ENCODE measurements at places on chromosomes 13 and 19.

- DNase-seq: no peak
These were observed 1707.6 kb upstream of the SLC10A2 start for GRCh38 chr13:104773775-104774174.

GRCh38 chr13:34108410-34108809 lies 290.5 kb downstream of the RFC3 start:
- no peak for DNase-seq

DNA sequence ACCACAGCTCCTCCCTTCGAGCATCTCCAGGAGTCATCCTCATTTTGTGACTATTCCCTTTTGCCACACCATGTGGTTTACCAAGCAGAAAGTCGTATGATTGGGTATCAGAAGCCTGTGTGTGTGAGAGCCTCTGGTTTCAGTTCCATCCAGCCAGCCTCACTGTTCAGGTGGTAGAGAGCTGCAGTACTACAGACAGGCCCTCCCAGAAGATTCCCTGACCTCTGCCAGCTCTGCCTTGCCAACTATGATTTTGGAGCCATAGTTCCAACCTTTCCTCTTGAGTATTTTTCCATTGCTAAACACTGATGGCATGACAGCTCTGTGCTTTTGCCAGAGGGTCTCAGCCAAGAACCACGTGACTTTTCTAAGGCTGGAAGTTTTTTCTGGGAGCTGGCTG lies 82.5 kb downstream of the DHRS12 start:
- no peak for DNase-seq

GRCh38 chr13:33744589-33745369 lies 73.2 kb upstream of the RFC3 start:
- no peak for DNase-seq

DNA sequence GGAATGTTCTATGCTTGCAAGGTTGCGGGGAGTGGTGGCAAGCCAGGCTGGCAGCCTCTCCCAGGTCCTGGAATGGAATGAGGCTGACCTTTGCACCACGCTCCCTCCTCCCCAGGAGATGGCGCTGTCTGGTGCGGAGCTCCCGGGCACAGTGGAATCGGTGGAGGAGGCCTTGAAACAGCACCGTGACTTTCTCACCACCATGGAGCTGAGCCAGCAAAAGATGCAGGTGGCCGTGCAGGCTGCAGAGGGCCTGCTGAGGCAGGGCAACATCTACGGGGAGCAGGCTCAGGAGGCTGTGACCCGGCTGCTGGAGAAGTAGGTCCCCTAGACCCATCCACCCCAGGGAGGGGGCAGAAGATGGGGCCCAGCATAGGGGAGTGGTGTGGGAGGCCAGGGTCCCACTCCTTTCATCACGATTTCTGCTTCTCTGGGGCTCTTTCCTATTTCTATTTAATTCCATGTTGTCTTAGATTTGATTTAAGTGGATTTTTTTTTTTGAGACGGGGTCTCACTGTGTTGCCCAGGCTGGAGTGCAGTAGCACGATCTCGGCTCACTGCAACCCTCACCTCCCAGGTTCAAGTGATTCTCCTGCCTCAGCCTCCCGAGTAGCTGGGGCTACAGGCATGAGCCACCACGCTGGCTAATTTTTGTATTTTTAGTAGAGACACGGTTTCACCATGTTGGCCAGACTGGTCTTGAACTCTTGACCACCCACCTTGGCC lies 53.2 kb upstream of the SHKBP1 start:
- DNase-seq: peak; percentile 12

DNA sequence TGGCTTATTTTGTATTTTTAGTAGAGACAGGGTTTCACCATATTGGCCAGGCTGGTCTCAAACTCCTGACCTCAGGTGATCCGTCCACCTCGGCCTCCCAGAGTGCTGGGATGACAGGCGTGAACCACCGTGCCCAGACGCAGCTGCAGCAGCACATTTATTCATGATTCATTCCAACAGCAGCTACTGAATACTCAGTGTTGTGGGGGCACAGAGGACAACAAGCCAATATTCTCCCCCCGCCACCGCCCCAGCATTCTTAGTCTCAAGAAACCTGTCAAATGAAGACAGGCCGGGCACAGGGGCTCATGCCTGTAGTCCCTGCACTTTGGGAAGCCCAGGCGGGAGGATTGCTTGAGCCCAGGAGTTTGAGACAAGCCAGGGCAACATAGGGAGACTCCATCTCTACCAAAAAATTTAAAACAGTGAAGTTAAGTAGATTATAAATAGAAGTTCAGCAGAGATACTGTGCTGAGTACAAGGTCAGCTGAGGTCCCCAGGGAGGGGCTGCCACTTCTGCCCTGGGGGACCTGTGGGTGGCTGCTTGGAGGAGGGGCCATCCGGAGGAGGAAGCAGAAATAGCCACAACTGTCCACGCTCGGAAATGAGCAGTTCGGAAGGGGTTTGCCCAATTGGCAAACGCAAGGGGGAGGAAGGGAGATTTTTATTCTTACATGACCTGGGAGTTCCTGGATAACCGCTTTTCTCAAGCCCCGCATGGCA lies 4.3 kb downstream of the DOT1L start:
- no peak for DNase-seq

DNA sequence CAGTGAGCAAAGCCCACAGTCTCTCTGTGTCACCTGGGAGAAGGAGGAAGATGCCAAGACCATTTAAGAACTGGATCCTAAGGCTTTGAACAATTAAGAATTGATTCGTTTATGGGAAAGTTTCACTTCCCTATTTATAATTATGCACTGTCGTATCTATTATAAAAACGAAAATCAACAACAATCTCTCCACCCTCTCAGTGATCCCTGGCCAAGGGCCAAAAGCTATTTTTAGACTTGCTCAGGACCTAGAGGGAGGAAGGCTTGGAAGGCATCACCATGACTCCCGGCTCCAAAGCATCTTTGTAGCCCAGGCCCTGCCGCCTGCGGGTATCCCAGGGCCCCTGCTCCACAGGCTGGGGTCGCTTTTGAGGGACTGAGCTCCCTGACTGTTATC lies 1.3 kb downstream of the RHPN2 start:
- DNase-seq: no peak

GRCh38 chr19:34363094-34363493 lies 1.9 kb upstream of the GPI start:
- no peak for DNase-seq

- DNase-seq: no peak
These were observed 74.2 kb downstream of the RASA3 start for GRCh38 chr13:114058051-114058867.

DNA sequence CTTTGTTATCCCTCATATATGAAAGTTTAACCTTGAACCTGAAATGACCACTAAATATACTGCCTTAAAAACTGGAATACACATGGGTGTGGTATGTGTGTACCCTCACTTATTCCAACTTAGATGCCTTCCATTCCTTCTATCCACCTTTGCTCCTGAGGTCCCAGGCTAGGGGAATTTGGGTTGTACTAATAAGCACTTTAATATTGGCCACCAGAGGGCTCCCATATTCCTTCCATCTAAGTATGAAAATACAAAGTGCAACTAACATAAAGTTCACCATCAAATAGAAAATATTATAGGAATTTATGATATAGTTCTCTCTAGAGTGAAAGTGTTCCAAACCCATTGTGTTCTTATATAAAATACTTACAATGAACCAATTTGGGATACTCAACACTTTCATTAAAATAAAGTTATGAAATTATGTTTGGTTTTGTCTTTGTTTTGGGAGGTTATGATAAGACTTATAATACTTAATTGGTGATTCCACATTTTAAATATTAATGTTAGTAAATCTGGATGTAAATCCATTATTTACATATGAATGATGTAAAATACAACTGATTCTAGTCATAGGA lies 62.3 kb downstream of the ITGBL1 start:
- no peak for DNase-seq

DNA sequence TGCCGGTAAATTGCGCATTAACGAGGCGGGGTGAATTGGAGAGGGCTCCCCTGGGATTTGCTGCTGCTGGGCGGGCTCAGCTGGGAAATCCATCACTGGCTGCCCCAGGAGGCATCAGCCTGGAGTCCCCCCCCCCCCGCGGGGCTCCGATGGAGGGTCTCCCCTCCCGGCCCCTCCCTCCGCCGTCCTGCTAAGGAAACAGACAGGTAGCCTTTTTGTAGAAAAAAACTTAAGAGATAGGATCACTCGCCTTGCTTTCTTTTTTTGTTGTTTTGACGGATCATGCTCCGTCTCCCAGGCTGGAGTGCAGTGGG lies 6.8 kb downstream of the TLE6 start:
- no peak for DNase-seq

DNA sequence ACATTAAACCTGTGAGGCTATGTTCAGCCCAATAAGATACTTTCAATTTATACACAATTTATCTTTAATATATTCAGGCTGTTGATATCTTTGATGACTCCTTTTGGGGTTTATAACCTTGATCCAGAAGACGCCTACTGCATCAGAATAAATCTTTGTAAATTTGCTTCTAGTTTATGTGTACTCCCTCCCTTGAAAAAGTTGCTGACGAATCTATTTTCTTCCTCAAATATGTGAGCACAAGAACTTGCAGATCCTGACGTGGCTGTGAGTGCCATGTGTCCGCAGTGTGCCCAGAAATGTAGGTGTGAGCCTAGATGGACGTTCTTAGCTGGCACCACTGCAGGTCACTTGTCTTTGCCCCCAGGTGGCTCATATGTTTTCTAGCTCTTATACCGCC lies 60.6 kb upstream of the TPP2 start:
- no peak for DNase-seq

- DNase-seq: no peak
These were observed 1.2 kb upstream of the CEACAM4 start for GRCh38 chr19:41627966-41628675.

- no peak for DNase-seq
These were observed 11.8 kb upstream of the TLE5 start for GRCh38 chr19:3073931-3074595.

- peak; percentile 75 for DNase-seq
These were observed 1.0 kb upstream of the DBP start for GRCh38 chr19:48637948-48638830.

DNA sequence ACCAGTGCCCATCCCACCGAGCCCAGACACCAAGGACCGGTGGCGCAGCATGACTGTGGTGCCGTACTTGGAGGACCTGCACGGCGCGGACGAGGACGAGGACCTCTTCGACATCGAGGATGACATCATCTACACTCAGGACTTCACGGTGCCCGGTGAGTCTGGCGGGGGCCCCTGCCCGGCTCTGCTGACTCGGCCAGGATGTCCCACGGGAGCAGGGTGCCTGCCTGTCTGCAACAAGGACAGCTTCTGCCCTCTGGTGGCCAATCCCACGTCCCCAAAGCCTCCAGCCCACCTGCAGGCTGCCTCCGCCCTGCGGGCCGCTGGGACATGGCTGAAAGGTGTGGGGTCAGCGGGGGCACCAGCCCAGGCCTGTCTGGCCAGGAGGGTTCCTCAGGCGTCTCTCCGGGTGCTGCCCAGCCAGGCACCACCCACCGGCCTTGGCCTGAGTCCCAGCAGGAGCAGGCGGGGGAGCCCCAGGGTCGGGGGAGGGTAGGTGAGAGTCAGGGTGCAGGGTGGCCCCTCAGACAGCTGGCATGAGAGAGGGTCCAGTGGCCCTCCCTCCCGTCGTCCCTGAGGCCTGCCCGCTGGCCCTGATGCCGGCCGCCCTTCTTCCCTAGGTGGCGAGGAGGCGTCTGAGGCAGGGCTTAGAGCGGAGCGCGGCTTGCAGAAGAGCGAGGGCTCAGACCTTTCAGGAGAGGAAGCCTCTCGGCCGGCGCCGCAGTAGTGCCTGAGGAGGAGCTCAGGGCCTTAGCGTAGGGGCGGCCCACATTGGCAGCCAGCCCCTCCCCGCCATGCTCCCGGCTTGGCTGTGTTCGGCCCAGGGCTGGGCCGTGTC lies 14.6 kb downstream of the CBARP start:
- no peak for DNase-seq

DNA sequence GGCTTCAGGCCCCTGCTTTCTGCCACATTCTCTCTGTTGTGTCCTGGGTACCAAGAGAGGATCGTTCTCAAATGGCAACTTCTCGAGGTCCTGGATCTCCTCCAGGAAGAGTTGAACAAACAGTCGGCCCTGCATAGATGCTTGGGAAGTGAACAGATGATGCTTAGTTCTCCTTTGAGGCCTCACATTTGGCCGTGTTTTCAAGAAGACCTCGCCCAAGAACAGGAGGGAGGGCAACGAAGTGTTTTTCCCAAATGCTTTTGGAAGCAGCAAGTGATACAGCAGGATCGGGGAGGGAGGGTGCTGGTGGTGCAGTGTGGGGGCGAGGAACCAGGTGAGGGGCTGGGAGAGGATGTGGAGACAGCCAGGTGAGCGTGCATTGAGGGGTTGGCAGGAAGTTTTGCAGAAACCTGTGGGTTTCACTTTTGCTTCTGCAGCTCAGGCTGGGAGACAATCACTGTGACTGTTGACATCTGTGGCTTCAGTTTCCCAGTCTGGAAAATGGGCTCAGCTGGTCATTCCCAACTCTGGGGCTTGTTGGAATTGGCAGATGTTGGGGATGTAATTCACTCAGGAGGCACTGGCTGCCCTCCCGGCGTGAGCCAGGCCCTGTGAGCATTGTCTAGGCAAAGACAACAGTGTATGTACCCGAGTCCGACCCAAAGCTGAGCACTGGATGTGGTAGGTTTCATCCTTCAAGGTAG lies 21.6 kb downstream of the MAST3 start:
- no peak for DNase-seq

- no peak for DNase-seq
These were observed 699 bp downstream of the PTOV1 start for GRCh38 chr19:49851456-49852259.

DNA sequence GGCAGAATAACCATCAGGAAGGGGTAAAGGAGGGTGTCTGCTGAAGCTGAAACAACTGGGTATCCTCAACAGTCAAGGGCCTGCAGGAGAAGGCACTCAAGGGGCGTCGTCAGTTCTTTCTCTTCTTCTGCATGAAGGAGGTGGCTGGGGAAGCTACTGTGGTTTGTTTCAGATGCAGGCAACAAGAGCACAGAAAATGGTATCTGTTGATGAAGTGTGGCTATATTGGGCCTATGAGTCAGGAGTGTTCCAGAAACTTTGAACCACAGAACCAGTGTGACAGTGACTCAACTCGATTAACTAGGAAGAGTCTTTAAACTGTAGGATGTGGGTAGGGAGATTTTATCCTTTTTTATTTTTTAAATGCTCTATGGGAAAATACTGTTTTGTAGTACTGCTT lies 686.3 kb downstream of the FGF9 start:
- DNase-seq: no peak

DNA sequence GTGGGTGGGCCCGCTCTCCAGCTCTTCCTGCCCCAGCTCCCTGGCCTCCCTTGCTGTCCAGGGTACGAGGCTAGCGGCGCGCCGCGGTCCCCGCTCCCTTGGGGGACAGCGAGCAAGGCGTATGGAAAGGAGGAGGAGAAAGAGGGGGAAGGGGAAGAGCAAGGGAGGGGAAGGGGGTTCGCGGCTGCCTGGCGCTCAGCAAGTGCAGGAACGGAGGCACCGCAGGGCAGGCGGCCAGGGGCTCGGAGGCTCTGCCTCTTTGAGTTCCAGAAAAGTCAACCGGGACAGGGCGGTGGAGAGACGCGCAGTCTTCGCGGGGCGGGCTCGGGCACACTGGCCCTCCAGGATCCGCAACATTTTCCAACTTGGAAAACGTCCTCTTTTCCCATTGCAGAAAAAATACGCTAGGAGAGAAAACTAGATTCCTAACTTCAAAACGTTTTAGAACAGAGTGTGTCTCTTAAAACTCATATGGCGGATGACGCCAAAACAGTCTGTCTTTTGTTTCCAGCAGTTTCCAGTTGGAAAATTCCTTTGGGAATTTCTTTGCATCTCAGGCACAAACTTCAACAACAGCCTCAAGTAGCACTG lies 23.1 kb upstream of the TNFRSF19 start:
- DNase-seq: no peak
